Hippocampal formation (tissue), 2 donors: ENCODE measurements at places on chromosomes 12 and 14.

GRCh38 chr12:125773033-125773640 is 707.9 kb downstream of the AACS start:
- no peak for DNase-seq

DNA sequence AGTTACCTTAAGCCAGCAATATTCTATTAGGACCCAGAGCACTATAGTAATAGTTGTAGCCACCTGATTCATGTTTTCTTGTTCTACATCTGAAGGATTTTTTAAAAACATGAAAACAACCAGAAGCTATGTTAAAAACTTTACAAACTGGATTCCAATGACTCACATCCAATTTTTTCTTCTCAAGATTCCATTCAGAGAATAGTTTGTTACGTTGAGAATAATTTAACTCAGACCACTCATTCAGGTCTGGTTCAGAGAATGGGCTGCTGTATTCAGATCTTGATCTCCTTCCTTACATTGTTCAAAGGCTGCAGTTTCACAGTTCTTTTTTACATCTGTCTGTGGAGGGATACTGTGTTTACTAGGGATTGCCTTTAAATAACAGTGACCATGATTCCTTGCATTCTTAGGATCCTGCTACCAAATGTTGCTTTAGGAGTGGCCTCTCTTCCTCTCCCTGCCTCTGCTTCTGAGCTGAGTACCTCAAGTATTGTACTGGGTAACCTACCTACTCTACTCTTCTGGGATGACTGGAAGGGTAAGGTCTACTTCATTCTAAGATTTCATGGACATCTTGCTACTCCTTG is 448.0 kb upstream of the FBXO33 start:
- no peak for DNase-seq

- DNase-seq, result no peak
These were observed 277.6 kb downstream of the SOX5 start for GRCh38 chr12:23671881-23672280.

DNA sequence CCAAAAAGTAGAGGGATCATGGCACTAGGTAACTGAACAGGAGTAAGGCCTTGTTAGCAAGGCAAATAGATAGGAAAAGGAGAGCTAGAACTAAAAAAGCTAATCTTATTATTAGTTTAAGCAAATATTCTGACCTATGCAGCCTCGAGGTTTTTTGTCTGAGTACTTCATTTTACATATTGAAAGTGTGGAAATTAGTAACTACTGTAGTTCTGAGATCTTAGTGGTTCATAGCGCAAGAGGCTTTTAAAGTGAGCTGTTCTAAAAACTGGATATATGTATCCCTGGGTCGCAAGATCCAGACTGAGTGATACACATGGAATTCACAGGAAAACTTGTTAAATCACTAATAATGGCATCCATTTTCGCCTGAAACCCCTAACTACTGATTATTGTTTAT is 411.0 kb upstream of the SOX5 start:
- DNase-seq, result no peak

- no peak for DNase-seq
These were observed 175.3 kb downstream of the EMP1 start for GRCh38 chr12:13371797-13372196.

GRCh38 chr12:63779498-63780481 is at the start of gene RXYLT1:
Gene RXYLT1 (plus strand): TSS chr12:63779909. CDS start chr12:63779961, 52 bp downstream.
- peak; percentile 81 for DNase-seq

DNA sequence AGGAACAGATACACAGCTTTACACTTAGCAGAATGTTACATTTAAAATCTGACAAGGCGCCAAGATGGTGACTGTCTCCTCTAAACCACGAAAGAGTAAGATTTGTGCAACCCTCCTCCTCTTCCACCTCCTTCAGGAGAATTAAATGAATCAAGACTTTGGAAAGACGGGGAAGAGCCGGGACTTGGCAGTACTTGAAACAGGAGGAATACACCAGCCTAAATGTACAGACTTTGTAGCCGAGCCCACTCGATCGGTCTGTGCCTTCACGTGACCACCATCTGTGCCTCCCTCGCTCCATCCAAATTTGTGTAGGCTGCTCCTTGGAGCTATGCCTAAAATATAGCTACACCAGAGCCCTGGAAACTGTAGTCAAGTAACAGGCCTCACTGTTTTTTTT is 38.3 kb downstream of the SSPN start:
- peak; percentile 75 for DNase-seq

- DNase-seq, result no peak
These were observed 1221.4 kb downstream of the VRK1 start for GRCh38 chr14:98018628-98019027.

DNA sequence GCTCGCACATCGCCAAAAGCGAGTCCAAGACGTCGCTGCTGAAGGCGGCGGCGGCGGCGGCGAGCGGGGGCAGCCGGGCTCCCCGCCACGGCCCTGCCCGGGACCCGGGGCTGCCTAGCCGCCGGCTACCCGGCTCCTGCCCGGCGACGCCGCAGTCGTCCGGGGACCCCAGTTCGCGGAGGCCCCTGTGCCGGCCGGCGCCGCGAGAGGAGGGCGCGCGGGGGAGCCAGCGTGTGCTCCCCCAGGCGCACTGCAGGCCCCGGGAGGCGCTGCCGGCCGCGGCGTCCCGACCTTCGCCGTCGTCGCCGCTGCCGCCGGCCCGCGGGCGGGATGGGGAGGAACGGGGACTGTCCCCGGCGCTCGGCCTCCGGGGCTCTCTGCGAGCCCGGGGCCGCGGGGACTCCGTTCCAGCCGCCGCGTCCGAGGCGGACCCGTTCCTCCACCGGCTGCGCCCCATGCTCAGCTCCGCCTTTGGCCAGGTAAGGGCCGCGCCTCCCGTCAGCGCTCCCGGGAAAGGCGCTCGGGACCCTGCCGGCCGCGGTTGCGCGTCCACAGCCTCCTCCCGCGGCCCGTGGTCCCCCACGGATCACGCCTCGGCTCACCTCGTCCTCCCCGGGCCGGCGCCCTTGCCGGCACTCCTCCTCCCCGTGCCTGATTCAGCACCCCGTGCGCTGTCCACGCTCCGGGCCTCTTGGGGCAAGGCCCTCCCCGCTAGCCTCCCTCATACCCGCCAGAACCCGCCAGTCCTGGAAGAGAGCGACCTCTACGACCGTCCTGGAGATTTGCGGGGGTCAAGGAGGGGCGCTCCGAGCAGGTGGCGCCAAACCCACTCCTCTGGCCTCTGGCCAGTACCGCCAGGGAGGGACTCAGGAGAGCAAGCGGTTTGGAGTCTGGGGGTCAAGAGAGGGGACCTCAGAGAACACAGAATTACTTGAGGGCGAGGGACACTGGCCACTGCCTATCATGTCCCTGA is 721 bp downstream of the CABP1 start:
- no peak for DNase-seq

DNA sequence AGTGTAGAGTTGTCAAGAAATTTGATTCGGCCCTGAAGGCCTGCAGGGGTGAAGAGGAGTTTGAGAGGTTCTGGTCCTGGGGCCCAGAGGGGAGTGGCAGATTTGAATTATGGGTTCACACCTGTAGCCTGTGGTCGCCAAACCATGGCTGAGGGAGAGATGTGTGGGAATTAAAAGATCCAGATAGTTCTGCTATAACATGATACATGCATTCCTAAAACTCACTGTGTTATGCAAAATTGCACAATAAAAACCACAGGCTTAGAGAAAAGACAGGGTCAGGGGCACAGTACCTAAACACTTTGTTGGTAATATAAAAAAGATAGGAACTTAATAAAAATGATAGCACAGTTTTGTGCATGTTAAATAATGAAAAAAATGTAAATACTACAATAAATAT is 106.2 kb downstream of the TMEM30B start:
- no peak for DNase-seq

GRCh38 chr14:88576222-88576621 is 13.4 kb downstream of the ZC3H14 start:
- DNase-seq, result no peak

DNA sequence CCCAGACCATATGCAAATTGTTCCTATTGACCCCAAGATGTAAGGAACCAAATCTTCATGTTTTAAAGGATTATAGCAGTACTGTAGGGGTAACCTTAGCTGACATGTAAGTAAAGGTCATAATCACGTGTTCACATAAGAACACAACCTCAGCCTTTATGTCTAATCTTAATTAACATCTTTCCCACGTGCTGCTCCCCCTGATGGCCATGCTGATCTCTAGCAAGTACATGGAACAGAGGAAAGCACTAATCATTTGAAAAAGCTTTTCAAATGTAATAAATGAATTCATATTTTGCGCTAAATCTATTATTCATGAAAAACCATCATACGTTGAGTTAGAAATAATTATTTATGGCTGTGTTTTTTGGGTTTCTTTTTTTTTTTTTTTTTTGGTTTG is 30.5 kb upstream of the ITPR2 start:
- DNase-seq, result no peak

DNA sequence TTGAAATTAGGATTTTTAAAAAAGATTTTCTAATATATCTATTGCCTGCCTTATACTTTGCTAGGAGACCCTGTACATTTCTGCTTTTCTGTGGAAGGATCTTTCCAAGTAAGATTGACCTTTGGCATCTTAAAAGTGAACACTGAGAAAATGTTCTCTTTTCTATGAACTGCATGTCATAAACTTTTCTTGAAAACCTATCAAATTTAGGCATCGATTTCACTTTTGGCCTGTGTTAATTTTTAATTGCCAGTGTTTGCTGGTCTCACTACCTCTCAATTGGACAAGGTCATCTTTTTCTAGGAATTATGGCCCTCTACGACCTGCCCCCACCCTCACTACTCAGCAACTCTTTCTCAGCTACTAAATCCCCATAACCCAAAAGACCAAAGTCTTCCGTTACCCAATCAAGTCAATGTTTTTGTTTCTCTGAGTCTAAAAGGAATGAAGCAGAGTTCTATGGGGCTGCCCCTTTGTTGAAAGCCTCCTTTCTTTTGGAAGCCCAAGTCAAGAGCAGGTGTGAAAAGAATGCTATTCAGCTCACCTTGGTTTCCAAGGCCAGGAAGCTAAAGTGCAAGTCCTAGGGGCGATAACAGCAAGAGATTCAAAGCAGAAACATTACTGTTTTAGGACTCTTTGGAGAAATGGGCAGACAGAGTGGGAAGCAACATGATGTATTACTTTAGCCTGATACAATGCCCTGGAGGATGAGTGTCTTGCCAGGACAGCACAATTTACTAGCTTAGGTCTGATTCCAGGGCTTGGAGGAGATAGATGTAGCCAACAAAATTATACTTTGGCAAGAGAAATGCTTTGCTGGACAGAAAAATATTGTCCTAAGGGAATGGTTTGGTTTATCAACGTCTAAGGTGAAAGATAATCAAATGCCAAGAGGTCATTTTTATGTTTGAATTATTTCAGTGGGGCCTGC is 55.0 kb downstream of the IGF1 start:
- no peak for DNase-seq

DNA sequence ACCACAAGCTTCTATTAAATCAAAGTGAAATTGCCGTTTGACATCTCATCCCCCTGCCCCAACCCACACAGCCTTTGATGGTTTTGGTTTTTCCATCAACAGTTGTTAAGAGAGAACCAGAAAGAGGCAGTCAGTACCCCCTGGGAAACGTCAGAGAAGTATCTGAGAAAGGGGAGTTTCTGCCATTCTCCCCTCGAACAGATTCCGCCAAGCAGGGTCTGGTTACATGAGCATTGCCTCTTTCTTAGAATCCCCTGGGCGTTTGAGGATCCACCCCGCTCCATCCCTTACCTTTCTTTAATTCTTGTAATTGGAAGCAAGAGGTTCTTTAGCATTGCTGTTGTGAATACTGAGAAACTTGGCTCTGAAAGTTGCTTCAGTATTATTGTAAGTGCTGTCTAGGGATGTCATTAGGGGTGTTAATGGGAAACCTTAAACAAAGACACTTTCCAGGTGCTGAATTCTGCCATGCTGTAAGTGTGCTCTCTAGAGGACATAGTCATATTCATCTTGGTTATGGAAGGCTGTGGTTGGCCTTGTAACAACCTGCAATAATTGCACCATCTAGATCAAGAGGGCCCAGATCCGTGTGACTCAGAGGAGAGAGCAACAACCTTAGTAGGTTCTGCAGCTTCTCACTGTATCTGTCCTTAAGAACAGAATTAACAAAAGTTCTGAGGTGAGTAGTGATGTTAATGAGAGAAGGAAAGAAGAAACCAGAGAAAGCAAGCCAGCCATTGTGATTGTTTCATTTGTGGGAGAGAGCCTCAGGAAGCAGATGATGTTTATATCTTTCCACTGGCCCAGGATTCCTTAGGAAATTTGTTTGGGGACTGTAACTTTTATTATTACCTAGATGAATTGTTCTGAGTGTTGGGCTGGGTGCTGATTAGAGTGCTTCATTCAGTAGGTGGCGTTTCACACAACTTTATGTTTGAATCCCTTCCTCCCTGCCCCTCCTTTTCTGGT is 9.0 kb downstream of the TMBIM6 start:
- no peak for DNase-seq

GRCh38 chr14:60616461-60616959 is 32.8 kb downstream of the SIX1 start:
- DNase-seq, result no peak

- no peak for DNase-seq
These were observed 51.8 kb downstream of the FBXL14 start for GRCh38 chr12:1542599-1542998.

GRCh38 chr14:92726135-92726932 is 22.1 kb downstream of the LGMN start:
- DNase-seq, result no peak

GRCh38 chr14:21476523-21476924 is 235 bp downstream of the RAB2B start:
- no peak for DNase-seq

DNA sequence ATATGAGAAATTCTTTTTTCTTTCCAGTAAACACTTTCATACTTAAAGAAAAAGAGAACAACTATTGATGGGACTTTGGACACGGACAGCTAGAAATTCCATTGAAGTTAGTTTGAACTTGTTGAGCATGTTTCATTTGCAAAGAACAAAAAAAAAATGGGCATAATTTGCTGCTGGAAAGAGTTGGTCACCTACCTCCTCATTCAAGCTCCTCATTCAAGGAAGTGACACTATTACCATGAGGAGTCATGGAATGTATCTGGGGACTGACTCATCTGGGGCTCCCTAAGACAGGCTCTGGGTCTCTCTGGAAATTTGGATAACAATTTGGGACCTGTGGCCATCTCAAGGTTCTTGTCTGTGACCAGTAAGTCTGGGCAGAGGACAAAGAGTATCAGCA is 50.4 kb downstream of the KICS2 start:
- no peak for DNase-seq

DNA sequence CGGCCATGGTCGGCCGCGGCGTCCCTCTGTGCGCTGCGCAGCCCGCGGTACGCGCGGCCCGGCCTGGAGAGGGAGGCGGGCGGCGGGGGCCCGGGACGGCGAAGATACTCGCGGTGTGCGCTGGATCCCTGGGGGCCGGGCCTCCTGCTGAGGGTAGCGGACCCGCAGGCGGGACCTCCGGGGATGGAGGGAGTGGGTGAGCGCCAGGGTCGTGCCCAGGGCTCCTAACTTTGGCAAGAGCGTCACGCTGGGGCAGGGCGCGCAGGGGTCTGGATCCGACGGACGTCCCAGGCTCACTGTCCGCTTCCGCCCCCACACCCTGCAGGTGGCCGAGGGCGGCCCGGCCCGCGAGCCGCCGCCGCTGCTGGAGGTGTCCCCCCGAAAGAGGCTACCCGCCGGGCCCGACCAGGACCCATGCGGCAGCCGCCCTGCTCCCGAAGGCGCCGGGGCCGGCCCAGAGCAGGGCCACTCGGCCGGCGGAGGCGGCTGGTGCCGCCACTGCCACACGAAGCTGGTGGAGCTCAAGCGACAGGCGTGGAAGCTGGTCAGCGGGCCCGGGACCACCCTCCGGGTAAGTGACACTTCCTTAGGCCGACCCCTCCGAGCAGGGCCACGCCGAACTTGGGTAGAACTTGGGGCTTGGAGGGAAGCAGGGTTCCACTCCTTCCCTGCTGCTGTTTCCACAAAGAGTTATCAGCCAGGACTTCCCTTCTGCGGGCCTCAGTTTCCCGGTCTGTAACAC is 502 bp downstream of the KIF26A start:
- DNase-seq, result no peak
